Stomach (tissue), 19 donors: ENCODE measurements at places on chromosomes 7 and 10. TPM values are rescaled to one million over a fixed set of nuclear protein-coding genes. Genes with fewer than 3 reads are reported as not detected.

GRCh38 chr10:74187237-74187636, 36.2 kb downstream of the ADK start:
- DNase-seq: no peak

Gene ADAM22
- 16.8 TPM for total RNA-seq

DNA sequence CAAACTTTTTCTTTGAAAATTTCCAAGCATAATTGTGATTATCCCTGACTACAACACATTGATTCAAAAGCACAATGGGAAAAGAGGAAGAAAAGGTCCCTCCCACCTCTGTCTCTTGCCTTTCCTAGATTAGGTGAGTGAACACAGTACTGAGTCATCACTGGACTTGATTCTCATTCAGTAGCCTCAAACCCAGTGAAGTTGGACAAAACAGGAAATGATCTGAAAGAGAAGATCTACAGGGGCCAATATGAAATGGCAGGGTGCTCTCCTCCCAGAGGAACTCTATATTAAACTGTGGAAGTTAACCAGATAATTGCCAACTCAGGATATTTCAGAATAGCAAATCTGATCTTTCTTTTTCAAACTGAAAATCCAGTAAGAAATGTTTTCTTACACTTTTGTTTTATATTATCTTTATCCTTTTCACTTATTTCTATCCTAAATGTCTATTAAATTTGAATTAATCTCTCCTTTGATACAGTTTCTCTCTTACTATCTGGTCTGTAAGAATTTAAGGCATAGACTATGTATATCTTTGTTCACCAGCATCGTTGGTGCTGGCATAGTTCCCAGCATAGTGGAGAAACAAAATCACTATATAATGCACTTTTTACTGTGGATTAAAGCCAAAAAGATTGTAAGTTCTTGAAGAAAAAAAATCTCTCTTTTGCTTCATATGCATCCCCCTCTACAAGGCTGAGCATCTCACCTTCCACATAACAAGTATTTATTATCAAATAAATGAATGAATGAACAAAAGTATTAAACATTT, 41.4 kb upstream of the IKZF1 start:
- no peak for DNase-seq

DNA sequence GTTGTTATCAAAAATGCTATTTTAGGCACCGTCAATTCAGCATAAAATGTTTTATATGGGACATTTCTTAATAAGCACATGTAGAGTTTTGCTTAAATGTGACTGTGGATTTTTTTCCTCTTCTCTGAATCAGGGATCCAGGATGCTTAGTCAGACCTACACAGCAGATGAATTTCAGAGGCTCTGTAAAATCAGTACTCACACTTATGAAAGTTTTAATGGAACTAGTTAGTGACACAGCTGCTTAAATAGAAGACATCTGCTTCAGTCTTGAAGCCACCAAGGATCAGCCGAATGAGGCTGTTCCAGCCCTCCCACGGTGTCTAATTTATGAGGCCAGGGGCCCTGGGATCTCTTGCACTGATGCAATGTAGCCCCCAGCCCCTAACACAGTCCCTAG, 136.0 kb downstream of the MYOF start:
- no peak for DNase-seq

DNA sequence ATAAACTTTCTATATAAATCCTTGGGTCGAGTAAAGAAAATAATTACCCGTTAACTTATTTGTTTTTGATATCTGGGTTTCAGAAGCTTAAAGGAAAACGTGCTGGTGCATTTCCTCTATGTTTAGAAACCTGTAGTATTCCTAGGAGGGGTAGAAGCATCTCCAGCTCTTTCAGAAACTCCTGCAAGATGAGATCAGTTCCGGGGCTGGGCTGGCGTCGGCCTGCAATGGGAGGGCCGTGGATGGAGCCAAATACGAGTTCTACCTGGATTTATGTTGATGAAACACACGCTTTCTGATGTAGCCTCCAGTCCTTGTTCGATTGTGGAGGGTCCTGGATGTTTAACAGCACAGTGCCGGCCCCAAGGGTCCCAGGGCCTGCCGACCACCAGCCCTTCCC, 35.8 kb upstream of the DIP2C start:
- DNase-seq: no peak

GRCh38 chr7:30796105-30796869, 25.1 kb downstream of the MINDY4 start:
- DNase-seq: peak; percentile 77

DNA sequence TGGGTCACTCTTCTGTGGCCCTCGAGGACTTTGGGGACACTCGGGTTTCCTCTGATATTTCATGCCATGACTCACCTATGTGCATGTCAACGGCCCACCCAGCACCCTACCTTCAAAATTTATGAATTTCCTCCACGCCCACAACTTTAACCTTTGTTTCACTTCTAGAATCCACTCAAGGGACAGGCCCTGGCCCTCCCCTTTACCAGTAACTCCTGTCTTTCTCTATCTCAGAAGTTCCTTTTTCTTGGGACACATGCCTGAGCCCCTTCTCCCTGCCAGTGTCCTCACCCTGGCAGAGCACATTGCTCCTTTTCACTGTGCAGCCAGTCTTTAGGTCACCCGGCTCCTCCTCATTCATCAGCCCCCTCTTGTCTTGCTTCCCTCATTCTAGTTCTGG, 282.5 kb upstream of the KLF6 start:
- DNase-seq: peak; percentile 67

- peak; percentile 24 for DNase-seq
Observed at GRCh38 chr7:159093351-159093971, 51.2 kb downstream of the VIPR2 start.

Gene CYP3A7
- not detected for total RNA-seq
